Germinal center (tissue), 1 donor: ENCODE measurements at places on chromosomes 7 and 10.

GRCh38 chr10:13950543-13950939, 363.8 kb downstream of the PRPF18 start:
- no peak for DNase-seq

DNA sequence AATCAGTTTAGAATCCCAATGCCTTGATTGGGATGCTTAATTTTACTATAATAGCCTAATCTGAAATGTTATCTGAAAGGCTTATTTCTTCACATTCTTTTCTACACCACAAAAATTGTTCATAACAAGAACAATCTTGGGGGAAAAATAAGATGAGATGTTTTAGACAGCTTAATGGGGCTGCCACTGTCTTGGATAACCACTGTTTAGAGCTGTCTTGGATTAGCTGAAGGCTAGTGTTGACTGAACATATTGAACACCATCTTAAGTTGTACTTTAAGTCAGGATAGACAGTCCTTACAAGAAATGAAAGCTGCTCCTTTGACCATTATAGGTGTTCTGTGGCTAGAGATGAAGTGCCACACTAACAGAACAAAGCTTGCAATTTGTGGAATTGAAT, 501.3 kb downstream of the GFRA1 start:
- no peak for DNase-seq

DNA sequence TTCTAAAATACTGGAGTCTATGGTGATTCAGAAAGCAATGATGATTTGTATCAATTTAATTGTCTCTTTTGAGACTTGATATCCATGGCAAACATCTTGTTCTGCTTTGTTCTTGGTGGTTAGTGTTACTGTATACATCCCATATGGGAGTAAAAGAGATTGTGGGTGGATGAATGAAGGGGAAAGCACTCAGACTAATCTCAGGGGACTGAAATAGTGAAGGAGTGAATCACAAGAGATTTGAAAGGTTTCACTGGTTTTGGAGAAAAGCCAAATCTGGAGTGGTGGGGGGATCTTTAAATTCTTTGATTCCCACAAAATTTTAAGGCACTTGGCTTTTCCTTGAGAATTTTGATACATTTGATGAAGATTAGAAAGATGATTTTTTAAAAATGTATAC, 369.4 kb downstream of the INHBA start:
- no peak for DNase-seq

DNA sequence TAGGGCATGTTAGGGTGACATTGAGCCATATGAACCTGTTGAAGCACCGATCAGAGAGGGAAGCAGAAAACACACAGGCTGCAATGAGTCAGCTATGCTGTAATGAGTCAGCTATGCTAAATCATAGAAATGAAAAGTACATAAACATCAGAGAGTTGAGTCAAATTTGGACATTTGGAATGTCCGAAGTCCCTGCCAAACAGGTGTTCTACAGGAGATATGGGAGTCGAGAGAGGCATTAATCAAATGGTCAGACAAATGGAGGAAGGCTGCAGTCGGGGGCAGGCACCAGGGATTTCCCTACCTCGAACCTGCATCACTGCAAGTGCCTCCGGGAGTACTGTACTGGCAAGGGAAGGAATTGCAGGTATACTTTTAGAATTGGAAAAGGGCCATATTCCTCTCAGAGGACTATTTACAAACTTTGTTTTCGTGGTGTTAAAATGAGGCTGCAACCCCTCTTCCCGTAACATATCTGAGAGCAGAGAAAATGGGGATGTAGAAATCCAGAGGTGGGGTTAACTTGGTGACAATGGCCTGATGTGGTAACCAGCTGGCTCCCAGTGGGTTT, 8.8 kb upstream of the ZC3HAV1 start:
- DNase-seq = no peak
